ENCODE measurements at places on chromosomes 12 and 14.
A peak's percentile ranks its signal among the peaks of the same experiment; 100 is the strongest.

GRCh38 chr12:100356644-100357223 is at the start of gene SLC17A8:
TSS of gene SLC17A8 (plus strand) at chr12:100357074. CDS start at chr12:100357392, 318 bp downstream.
- peak; percentile 19 for DNase-seq

GRCh38 chr14:39266525-39266870 is 32.8 kb downstream of the MIA2 start:
- DNase-seq: no peak

DNA sequence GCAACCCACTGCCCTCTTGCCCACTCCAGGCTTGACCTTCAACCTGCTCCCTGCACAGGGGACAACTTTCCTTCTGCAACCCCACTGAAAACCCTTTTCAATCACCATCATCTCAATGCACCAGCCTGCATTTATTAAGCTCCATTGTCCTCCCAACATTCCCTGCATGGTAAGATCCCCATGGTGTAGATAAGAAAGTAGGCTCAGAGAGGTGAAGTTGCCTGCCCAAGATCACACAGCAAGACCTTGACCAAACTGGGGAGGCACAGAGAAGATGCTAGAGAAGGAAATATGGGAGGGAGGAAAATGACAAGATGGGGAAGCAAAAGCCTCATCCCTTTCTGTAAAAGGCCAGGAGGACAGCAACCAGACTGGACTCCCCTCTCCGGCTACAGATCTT is 9.8 kb downstream of the MSI1 start:
- DNase-seq: no peak

- DNase-seq: no peak
These were observed 44.6 kb upstream of the FAR2 start for GRCh38 chr12:29104516-29104915.

- no peak for DNase-seq
These were observed 72.1 kb downstream of the TMTC2 start for GRCh38 chr12:82758749-82759330.

- no peak for DNase-seq
These were observed 36.1 kb upstream of the EVL start for GRCh38 chr14:100028990-100029677.

DNA sequence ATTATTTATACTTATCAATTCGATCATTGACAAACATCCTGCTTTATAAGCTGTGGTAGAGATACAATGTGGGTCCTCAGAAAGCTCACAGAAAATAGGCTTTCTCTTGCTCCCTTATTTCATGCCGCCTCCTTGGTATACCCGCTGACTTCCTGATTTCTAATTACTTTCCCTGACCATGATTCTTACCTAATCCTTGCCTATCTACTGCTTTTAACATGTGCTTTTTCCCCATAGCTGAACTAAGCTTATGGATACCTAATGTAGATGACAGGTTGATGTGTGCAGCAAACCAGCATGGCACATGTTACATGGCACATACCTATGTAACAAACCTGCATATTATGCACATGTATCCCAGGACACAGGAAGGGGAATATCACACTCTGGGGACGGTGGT is 65.1 kb downstream of the ITPR2 start:
- DNase-seq: no peak

GRCh38 chr14:71959055-71959454 is 26.8 kb downstream of the RGS6 start:
- no peak for DNase-seq

- DNase-seq: no peak
These were observed 85.9 kb upstream of the FOXN3 start for GRCh38 chr14:89502966-89503365.

DNA sequence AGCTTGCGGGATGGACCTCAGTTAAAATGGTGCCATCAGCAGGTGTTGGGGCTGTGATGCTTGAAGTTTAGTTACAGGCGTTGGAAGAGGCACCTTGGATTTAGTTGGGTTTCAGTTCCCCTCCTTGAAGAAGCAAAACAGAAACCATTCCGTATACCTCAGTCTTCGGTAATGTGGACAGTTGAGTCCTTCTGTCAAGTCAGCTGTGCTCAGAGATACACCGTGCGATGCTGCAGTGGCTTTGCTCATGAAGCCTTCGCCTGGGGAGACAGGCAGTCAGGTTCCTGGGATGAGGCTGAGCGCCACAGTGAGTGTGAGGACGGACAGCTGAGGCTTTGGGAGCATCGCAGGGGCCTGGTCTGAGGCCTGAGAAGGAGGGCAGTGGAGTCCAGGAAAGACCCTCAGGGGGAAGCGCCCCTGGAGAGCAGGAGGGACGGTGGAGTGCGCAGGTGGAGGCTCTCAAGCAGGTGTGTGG is 7.4 kb downstream of the RAN start:
- no peak for DNase-seq

- peak; percentile 16 for DNase-seq
These were observed 89.7 kb downstream of the RFX4 start for GRCh38 chr12:106672314-106673025.

- DNase-seq: no peak
These were observed 427.5 kb upstream of the MGAT4C start for GRCh38 chr12:86683568-86684304.

GRCh38 chr14:106318700-106319099 is 792.3 kb downstream of the TMEM121 start:
- no peak for DNase-seq

- DNase-seq: no peak
These were observed 69.5 kb downstream of the LRIG3 start for GRCh38 chr12:58850826-58851225.

- DNase-seq: no peak
These were observed 155.7 kb upstream of the LRIG3 start for GRCh38 chr12:59075968-59076490.

DNA sequence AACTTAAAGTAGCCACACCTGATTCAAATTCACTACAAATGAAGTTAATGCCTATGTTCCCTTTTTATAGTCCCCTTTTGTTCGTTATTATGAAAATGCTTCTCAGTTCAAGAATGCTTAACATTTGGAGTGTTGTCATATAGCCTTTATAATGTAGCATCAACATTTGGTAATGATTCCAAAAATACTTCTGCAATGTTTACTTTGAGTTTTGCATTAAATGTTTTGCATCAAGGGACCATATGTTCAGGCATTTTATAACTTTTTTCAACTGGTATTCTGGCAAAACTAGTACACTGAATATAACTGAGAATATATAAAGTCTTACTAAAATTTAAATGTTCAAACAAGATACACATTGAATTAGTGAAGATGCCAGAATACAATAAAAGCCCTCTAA is 209.6 kb upstream of the SLC16A7 start:
- no peak for DNase-seq

DNA sequence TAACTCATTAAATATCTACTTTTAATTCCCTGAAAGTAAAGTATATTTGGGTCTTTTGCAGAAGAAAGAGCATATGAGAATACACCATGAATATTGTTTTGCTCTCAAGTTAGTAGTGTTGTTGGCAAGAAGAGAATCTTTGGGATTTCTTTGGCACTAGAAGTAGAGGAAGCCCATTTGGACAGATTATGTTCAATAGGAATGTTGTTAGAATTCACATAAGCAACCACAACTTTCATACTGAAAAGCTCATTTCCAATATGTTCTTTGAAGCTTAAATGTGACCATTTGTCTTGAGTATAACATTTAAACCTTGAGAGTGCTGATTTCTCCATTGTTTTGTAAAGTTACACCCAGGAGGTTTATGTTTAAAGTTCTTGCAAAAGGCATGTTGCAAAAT is 37.6 kb downstream of the PLEKHG7 start:
- DNase-seq: no peak

GRCh38 chr12:99911967-99912366 is 72.8 kb downstream of the ANKS1B start:
- DNase-seq: no peak

- DNase-seq: no peak
These were observed 4.4 kb upstream of the C14orf39 start for GRCh38 chr14:60490270-60490669.

- DNase-seq: no peak
These were observed 1.2 kb downstream of the PTPRQ start for GRCh38 chr12:80445083-80445793.

DNA sequence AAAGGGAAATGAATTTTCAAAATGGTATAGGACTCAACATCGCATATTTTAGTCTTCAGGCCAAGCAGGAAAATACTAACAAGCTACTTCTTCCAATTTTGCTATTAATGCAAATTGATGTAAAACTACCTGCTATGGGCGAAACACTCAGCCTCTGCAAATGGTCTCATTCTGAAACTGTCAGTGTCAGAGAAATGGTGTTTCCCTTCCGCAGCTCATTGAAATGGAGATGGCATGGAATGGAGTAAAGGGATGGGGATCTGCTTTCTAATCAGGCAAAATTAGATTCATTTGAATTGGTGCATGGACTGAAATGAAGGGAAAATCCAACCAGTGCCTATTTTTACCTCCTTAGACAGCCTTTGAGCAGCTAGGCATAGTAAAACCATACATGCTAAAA is 80.4 kb upstream of the EEA1 start:
- DNase-seq: no peak

- peak; percentile 26 for DNase-seq
These were observed 718 bp downstream of the CCDC92 start for GRCh38 chr12:123971770-123972456.

- DNase-seq: no peak
These were observed 897 bp upstream of the TBX3 start for GRCh38 chr12:114684870-114685273.

- no peak for DNase-seq
These were observed 151.1 kb upstream of the TBX3 start for GRCh38 chr12:114835031-114835430.

DNA sequence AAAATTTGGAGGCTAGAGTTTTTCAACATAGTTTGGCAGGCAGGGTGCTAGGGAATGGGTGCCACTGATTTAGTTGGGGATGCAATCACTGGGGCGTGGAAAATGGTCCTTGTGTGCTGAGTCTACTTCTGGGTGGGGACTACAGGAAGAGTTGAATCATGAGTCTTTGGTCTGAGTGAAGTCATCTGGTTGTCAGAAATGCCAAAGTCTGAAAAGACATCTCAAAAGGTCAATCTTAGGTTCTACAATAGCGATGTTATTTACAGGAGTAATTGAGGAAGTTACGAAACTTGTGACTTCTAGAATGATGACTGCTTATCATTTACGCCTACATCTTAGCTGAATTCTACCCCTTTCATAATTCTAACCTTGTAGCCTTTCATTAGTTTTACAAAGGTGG is 209.1 kb downstream of the NUBPL start:
- DNase-seq: no peak

DNA sequence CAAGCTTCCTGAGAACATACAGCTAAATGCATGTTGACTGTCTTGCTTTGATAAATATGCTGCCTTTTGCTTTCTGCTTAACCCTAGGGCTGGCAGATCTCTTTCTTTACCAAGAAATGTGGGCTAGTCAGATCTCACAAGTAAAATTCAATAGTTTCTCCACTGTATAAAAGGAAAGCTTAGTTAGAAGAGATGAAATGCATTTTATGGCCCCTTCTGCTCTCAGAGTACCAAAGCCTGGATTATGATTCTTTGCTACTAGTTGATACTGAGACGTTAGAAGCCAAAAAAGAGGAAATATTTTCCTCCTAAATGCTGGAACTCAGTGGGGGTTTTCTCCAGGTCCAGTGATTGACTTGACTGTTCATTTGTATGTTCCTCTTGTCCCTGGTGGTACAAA is 552.7 kb downstream of the SNAPC1 start:
- DNase-seq: no peak

DNA sequence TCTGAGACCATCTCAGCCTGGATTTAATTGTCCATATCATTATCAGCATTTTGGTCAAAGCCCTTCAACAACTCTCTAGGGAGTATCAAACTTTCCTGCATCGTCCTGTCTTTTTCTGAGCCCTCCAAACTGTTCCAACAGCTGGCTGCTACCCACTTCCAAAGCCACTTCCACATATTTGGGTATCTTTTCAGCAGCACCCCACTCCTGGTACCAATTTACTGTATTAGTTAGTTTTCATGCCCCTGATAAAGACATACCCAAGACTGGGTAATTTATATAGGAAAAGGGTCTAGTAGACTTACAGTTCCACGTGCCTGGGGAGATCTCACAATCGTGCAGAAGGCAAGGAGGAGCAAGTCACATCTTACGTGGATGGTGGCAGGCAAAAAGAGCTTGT is 33.1 kb upstream of the YBX3 start:
- DNase-seq: no peak

Data from neural crest cell (in vitro differentiated cells).